ENCODE measurements at places on chromosomes 1 and 21.

GRCh38 chr21:26188422-26188821 is 17.9 kb upstream of the APP start:
- no peak for DNase-seq

DNA sequence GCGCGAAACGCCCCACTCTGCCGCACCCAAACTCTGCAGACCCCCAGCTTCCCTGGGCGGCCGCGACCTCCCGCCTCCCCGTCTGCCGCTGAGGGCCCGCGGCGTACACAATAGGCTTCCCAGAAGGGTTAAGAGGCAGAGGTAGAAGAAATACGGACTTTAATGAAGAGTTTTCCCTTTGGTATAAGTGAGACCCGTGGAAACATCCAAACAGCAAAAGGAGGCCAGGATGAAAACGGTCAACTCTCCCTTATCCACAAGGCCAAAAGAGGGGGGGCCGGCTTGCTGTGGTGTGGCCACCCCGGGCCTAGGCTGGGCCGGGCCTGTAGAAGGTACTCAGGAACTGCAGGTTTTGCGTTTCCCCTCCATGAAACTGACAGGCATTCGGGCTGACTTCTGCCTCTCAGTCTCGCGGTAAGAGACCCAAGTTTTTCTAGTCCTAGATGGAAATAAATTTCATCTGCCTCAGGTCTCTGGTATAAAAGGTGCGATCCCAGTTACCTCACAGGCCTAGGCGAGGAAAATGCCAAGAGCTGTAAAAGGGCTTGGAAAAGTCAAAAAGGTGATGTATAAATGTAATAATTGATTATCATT is 671 bp upstream of the PYGO2 start:
- no peak for DNase-seq

- no peak for DNase-seq
Measured at GRCh38 chr1:51976846-51977602, 13.5 kb downstream of the RAB3B start.

- no peak for DNase-seq
Measured at GRCh38 chr1:25744140-25744581, 55.8 kb upstream of the SELENON start.

- DNase-seq, result no peak
Measured at GRCh38 chr1:201021630-201022492, 1.7 kb downstream of the KIF21B start.

- DNase-seq, result peak; percentile 64
Measured at GRCh38 chr1:154609398-154610380, 1.7 kb upstream of the ADAR start.

DNA sequence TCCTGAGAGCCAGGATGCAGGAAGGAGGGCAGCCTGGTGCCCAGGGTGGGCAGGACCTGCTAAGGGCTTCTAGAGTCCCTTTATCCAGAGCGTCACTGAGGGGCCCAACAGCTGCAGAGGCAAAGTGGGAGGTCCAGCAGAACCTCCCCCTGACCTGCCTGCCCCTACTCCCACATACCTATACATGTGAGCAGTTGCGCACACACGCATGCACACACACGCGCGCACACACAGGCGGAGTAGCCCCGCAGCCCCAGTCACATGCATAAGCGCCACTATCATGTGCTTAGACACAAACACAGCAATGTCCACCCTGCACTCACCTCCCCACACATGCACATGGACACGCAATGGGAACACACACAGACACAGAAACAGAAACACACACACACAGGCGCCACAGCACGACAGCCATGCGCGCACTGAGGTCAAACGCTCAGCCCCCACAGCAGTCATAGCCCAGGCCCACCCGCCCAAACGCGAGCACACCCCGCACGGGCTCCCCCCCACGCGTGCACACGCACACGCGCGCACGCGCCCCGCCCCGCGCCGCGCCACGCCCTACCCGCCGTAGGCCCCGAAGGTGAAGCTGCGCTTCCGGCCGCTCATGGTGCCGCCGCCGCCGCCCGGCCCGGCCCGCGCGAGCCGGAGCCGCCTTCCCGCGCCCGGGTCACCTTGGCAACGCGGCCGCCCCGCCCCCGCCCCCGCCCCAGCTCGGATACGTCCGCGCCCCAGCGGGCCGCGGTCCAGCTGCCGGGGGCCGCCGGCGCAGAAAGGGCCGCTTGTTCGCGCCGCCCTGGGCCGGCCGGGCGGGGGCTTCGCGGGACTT is 17.7 kb downstream of the RAP1GAP start:
- DNase-seq, result peak; percentile 33

- no peak for DNase-seq
Measured at GRCh38 chr1:234957330-234958065, 171.1 kb downstream of the TOMM20 start.

DNA sequence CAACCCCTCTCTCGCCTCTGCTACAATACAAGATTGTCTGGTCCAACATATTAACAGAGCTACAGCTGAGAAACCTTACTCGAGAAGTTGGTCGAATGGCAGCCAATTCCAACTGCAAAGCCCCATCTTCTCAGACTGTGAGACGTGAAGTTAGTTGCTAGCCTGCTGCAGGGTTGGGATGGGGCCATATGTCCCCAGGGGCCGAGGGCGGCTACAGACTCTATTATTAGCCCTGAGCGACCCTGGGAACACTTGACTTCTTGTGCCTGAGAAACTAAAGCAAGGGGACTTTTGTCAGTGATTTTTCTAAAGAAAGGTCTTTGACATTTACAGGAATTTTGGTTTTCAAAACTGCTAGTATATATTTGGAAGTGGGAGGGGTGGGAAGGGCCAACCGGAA is 13.7 kb downstream of the NCF2 start:
- no peak for DNase-seq

DNA sequence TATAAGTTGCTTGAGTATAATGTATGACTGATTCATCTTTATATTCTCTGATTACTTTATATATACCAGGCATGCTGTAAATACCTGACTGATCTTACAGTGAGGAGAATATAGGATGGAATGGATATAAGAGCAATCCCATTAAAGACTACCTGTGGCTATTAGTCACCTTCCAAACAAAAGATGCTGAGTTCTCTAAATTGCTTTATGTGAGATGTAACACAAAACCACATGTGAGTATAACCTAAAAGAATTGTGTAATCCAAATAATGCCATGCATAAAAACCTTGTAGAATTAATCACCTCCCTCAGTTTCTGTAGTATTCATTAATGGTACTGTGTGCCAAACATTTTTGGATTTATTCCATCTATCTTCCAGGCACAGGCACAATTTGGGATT is 134.6 kb upstream of the LRRC7 start:
- DNase-seq, result no peak

- DNase-seq, result no peak
Measured at GRCh38 chr1:219931033-219931432, 2.7 kb upstream of the SLC30A10 start.

DNA sequence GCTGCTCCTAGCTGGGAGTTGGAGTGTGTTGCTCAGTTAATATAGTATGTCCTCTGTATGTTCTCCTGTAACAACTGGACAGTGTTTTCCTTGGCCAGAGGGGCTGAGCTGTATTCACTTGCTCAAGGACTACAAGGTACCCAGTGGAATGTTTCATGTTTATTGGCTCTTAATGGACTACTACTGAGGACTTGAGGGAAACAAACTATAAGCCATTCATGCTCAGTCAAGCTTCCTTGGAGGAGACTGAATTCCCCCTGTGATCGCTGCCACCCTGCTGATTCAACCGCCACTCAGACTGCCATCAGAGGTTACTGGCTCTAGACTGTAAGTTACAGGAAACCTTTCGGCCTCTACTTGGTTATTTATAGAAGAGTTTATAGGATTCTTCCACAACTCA is 166.6 kb downstream of the ZC3H11B start:
- no peak for DNase-seq

GRCh38 chr1:147560765-147561471 is 19.6 kb downstream of the BCL9 start:
- DNase-seq, result no peak

GRCh38 chr21:42672699-42673458 is 19.5 kb downstream of the PDE9A start:
- no peak for DNase-seq

DNA sequence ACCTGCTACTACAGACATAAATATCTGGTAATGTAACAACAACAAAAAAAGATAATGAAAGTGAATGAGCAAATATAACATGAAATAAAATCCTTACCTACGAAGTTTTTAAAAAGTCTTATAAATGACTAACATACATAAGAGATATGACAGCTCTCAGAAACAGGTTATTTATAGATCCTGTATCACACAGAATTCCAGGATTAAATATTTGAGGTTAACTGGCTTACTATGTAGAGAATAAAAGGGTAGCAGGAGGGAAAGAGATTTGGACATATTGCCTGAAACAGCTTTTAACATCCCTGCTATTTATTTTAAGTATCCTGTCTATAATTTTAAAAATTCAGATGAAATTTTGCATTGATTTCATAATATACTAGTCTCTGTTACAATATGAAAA is 16.3 kb downstream of the MYSM1 start:
- DNase-seq, result no peak
